ENCODE measurements at places on chromosomes 3 and 15.
A peak's percentile ranks its signal among the peaks of the same experiment; 100 is the strongest.

DNA sequence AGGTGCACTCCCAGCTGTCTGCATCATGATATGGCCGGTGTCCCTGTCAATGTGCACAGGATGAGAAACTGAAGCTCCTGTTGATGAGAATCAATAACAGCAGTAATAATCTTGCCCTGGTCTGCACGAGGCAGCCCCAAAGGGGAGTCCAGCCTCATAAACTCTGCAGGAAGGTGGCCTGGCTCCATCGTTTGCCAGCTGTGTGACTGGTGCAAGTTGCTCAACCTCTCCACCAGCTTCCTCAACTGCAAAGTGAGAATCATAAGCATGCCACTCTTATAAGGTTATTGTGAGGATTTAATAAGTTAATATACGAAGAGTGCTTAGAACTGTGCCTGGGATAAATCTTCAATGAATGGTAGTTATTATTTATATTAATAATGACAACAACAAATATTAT lies 203.4 kb upstream of the HES1 start:
- no peak for DNase-seq

- peak; percentile 84 for DNase-seq
These were observed 36.0 kb downstream of the PHLDB2 start for GRCh38 chr3:111895071-111895470.

DNA sequence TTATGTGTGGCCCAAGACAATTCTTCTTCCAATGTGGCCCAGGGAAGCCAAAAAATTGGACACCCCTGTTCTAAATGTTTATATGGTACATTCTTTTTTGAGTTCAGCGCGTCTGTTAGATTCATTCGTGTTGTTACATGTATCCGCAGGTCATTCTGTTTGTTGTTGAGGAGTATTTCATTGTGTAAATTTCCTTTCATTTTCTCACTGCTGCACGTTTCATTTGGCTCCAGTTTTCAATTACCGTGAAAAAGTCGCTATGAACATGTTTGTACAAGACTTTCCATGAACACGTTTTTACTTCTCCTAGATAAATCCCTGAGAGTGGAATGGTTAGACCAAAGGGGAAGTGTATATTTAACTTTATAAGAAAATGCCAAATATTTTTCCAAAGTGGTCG lies 7.5 kb upstream of the OPA1 start:
- DNase-seq: no peak

DNA sequence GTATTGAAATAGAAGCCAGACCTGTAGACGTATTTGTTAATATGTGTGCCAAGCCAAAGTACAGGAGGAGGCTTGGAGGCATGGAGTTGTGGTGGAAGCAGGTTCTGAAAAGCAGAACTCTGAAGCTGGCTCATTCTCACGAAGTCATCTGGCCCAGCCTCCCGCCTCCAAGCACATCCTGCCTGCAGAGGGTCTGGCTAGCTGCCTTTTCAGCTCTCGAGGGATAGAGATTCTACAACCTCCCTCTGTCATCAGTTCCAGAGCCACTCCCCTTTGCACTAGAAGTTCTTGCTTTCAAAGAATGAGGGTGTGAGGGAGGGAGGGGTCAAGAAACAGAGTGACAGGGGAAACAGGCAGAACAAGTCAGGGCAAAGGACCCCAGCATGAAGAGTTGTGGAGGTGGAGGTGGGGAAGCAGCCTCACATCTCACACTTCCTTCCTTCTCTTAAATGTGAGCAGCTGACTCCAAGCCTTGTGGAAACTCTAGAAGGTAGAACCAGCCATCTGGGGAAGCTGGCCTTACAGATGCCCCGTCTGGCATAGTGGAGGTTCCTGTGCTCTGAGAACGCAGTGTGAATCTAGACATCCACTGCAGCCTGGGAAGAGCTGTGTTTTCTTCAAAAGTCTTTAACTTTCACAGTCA lies 95.3 kb downstream of the SLC49A4 start:
- DNase-seq: peak; percentile 25

GRCh38 chr3:194469977-194470376 lies 16.8 kb downstream of the ATP13A3 start:
- no peak for DNase-seq

DNA sequence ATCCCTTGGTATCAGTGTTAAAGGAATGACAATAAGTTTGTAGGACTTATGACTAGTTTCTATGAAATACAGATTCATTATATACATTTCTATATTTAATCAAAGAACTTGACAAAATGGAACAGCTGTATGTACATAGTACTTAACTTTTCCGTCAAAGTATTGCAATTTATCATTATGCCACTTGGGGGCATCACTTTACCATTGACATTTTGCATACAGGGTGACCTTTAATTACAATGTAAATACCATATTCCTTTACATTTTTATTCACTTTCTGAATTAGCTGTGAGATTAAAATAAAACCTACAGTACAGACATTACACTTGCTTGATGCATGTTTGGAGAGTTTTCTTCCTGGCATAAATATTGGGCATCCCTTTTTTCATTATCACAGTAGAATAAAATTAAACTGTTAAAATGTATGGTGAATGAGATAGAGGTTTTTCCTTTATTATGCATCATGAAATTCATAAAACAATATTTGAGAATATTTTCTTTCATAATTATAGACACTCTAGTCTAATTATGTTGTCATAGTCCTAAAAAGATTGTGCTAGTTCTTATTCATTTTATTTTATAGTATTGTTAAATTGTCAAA lies 6.9 kb downstream of the NEK11 start:
- peak; percentile 75 for DNase-seq

DNA sequence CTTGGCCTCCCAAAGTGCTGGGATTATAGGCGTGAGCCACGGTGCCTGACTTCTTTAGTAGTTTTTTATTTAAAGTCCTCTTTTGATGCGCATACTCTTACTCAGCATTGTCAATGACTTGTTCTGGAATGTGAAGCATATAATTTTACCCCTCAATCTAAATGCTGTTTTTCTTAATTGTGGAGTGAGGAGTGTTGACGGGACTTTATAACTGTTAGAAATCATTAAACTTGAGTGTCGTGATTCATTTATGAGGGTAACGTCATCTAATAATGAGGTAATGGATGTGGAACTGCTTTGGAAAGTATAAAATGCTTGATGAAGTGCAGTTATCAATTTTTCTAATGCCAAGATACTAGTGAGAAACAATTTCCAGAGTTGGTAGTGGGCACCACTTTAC lies 48.3 kb downstream of the PLS1 start:
- DNase-seq: no peak

- peak; percentile 12 for DNase-seq
These were observed 15.7 kb upstream of the USF3 start for GRCh38 chr3:113712129-113712528.

- no peak for DNase-seq
These were observed 125.3 kb downstream of the BDH1 start for GRCh38 chr3:197430502-197430901.

DNA sequence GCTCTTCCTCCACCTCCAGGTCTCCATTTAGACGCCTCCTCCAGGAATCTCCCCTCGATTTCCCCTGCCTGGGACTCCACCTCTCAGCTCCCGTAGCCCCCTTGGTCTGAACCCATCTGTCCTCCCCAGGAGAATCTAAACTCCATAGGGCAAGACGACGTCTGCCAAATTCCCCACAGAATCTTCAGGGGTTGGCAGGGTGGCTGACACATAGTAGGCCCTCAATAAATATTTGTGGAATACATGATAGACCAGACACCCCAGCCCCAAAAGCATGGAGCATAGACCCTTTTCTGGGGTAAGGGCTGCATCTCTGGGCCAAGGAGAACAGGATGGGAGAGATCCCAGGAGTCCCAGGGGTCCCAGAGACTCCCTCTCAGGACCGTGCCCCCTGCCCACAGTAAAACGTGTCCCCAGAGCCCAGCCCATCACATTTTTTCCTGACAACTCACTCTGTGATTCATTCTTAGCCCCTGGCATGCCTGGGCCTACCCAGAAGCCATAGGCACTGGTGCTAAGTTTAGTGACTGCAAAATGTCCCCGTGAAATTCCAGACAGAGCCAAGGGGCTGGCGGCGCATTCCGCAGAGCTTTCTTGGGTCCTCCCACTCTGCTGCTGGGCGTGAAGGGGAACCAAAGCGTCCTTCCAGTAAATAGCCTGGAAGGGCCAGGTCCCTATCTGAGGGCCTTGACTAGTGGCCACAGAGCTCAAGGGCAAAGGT lies 78.0 kb upstream of the SLC6A6 start:
- DNase-seq: no peak

DNA sequence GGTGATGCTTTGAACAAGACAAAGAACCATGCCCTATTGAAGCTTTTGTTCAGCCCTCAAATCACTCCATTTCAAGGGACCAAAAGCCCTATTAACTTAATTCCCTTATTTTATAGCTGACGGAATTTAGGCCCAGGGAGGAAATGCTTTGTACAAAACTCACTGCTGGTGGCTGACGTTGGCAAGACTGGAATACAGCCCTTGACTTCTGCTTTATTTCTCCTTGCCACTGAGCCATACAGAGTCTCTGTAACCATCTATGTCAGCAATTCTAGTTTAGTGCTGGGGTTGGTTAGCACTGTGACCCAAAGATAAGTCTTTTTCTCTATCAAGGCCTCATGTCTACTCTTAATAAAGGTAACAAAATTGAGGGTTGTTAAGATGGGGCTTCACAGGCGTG lies 316.1 kb upstream of the TPRG1 start:
- DNase-seq: no peak

DNA sequence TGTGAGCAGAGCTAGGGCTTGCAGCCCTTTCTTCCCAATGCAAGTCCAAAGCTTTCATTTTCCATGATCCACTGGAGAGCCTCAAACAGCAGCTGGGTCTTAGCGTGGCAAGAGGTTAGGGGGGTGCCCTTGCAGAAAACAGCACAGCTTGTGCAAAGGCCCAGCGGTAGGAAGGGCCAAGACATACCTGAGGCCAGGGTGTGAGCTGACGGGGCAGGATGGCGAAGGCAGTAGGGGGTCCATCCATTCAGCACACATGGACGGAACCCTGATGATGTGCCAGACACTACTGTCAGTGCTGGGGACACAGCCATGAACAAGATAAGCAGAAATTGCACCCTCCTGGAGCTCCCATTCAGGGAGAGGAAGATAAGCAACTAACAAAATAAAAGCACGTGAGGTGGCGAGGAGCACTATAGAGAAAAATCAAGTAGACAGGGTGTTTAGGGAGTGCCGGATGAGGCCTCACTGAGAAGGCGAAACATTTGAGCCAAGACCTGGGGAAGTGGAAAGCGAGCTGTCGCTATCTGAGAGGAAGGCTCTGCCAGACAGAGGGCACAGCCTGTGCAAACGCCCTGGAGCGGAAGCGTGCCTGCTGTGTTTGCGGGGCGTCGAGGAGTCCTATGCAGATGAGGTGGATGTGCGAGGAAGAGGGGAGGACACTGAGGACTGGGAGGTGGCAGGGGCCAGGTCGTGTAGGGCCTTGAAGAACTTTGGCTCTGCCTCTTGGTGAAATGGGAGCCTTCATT lies 43.4 kb downstream of the SLC6A1 start:
- no peak for DNase-seq

DNA sequence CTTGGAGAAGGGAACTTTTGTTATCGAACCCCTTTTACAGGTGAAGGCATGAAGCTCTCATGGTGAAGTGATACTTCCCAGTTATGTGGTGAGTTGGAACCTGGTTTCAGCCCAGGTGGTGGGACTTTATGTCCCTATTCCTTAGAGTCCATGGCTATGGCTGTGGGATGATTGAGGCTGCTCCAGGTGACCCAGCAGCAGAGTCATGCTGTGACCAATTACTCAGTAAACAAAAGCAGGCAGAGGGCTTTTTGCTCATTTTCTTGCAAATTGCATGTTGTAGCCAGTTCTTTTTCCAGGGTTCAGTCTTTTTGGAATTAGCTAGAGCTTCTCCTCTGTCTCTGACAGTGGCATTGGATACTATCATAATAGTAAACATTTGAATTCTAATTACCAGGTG lies 70.7 kb downstream of the CACNA2D3 start:
- DNase-seq: no peak

DNA sequence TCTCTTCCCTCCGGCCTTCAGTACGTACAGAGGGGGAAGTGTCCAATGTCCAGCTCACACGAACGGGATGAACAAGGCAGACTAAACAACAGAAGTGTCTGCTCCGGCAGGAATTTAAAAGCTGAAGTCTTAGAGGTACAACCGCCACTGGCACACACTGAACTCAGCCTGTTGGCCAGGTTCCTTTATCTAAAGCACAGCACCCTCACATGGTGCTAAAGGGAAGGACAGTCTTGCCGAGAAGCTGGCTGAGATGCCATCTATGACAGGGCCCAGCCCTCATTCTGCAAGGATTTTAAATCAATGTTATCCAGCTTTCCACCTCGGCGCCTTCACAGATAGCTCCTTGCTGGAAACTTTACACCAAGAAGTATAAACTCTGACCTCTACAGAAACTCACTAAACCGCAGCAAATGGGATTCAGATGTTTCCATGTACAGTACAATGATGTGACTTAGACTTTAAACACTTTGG lies 2.8 kb downstream of the ADAMTS17 start:
- DNase-seq: peak; percentile 24

GRCh38 chr3:147371771-147372340 lies 34.5 kb downstream of the ZIC4 start:
- no peak for DNase-seq

- no peak for DNase-seq
These were observed 124.7 kb downstream of the PLOD2 start for GRCh38 chr3:146036281-146036680.

DNA sequence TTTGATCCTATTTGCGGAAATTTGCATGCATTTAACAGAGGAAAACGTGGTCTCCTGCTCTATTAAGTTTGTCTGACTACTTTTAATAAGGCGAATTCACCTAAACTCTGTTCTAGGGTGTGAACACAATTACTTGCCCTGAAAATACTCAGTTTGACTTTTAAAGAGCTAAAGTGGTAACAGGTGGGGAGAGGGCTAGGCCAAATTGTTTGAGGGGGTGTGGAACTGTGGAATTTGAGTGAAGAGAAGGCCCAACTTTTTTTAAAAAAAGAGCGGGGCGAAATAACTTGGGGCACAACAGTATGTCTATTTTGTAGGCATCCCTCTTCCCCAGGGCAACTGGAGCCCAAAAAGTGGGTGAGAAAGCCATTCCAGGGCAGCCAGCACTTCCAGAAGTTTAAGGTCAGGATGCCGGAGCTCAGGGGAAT lies 580 bp upstream of the FXR1 start:
- DNase-seq: no peak

DNA sequence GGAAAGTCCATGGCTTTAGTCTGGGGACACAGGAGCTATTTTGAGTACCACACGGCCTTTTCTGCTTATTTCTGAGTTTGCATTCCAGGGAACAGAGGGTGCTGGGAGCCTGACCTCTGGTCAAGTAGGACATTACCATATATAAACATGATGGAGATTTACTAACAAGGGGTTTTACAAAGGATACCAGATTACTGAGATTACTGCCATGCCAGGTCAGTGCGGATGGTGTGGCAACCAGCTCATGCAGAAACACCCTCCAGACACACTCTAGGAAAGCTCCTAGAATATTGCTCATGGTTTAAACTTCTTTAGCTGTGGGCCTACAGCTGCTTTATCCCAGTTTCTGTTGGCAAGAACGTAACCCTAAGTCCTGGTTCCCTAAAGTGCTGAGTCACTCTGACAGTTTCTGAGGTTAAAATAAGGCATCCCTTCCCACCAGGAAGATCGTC lies 54.3 kb upstream of the AGTR1 start:
- DNase-seq: no peak

GRCh38 chr3:181610973-181611265 lies 100.8 kb upstream of the SOX2 start:
- peak; percentile 21 for DNase-seq

All from endothelial cell of umbilical vein (primary cell).